ENCODE measurements at places on chromosomes 5 and 9.

- no peak for DNase-seq
Measured at GRCh38 chr9:31377358-31377757, 1007.1 kb upstream of the ACO1 start.

DNA sequence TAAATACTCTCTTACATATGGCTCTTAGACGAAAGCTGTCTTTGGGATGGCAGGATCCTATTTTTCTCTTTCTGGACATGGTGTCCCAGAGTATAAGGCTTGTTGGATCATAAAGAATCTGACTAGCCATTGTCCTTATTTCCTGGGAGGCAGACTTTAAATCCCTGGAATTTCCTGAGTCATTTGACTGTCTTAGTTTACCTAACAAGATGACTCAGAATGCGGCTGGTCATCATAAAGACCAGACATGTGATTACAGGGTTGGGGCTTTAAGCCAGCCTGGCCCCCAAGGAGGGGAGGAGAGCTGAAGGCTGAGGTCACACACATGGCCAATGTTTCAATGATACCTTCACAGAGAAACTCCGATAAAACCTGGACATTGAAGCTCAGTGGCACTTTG is 37.2 kb downstream of the FAM240B start:
- DNase-seq = no peak

GRCh38 chr9:98097836-98098235 is 21.2 kb downstream of the TRIM14 start:
- no peak for DNase-seq

DNA sequence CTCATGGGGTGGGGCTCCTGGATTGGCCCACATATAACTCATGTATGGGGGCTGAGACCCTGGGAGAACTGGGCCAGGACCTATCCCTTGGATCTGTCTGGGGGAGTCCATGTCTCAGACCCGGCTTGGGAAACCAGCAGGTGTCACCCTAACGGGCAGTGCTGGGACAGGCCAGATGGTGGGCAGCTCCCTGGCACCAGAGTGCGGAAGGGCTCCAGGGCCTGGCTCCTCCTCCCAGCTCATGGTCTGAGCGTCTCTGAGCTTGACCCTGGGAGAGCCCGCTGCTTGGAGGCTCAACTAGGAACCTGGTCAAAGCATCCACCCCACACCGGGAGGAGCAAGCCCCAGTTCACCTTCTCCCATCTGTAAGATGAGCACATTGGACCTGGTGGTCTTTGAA is 15.5 kb upstream of the NCS1 start:
- no peak for DNase-seq

DNA sequence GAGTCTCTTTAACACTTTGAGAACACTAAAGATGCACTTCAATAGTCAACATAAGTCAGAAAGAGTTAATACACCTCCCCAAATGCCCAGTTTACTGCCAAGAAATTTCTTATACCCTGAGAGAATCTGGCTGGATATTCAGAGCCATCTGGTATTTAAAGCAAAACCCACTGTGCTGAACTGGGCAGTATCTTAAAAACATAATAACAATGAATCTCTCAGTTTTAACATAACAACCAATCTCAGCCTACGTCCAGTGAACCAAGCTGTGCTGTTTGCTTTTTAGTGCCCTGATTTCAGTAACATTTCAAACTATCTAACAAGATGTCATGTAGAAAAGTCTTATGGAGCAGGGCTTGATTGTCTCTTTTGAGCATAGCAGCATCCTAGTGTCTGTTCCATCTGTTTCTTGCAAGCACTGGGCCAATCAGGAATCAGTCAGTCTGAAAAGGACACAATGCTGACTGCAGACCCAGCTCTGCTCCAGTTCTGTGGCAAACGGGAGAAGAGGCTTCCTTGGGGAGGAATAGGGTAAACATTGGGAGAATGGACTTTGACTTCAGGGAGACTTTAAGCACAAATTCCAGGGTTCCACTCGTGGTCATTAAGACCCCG is 43.6 kb upstream of the FAM81B start:
- no peak for DNase-seq

Data from left renal cortex interstitium (tissue), 4 donors.